ENCODE measurements at places on chromosomes 16 and 17.

- DNase-seq = peak; percentile 30
Observed at GRCh38 chr17:57440522-57441269, 184.4 kb downstream of the MSI2 start.

DNA sequence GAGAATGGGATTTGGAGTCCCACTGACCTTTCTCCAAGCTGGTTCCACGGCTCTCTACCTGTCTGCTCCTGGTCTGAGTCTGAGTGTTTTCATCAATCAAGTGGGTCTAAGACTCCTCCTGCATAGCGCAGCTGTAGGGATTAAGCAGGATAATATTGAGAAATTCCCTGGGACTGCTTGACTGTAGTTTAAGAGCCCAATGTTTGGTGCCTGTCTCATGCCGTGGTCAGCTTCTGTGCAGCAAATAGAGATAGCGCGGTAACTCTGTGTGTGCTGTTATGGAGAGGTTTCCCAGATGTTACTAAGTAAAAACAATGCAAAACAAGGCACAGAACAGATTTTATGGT is 21.4 kb downstream of the RPTOR start:
- DNase-seq = no peak

DNA sequence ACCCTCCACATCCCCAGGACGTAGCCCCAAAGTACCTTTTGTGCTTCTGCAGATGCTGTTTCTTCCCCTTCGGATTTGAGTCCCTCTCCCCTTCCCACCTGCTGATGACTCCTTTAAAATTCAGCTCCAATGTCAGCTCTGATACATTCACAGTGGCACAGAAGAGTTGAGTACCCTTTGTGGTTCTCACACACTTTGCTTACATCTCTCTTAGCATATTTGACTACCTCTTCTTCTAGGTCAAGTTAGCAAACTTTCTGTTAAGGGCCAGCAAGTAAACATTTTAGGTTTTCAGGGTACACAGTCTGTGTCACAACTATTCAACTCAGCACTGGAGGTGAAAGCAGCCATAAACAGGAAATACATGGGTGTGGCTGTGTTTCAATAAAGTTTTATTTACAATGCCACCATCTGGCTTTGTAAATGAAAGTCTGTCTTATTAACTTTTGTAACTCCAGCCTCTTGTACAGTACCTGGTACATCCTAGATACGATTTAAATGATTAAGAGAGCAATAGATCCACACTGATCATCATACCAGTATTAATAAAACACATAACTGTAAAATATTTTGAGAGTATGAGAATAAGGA is 161.7 kb downstream of the SOX9 start:
- DNase-seq = no peak

DNA sequence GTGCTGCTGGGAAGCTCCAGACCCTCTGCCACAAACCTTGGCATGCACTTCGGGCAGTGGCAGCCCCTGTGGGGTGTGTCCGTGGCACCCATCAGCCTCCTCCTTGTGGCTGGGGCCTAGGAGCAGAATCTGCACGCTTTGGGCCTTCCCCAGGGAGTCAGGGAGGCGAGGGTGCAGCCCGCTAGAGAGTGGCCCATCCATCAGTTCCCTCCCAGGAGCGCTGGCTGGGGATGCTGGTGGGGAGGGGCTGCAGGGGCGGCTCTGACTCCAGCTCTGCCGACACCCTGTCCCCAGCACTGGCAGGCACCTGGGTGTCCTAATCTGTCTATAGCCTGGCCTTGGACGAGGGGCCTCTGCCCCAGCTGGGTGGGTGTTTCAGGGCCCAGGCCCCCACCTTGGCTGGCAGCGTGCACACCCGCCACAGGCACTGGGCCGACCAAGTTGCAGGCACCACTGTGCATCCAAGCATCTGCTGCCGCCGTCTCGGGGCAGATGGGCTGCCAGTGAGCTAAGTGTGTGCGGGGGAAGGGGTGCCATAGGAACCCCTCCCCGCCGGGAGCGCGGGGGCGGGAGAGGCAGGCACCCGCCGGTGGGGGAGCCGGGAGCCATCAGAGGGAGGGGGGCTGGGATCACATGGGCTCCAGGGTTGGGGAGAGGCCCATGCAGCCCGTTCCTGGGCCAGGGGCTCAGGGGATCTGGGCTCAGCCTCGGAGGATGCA is 30.2 kb downstream of the ENDOV start:
- no peak for DNase-seq

Measured in activated T-helper 1 cell treated with Interleukin-2 at 50 U/mL for 16 hours (primary cell).